ENCODE measurements at places on chromosomes 1 and 21.

DNA sequence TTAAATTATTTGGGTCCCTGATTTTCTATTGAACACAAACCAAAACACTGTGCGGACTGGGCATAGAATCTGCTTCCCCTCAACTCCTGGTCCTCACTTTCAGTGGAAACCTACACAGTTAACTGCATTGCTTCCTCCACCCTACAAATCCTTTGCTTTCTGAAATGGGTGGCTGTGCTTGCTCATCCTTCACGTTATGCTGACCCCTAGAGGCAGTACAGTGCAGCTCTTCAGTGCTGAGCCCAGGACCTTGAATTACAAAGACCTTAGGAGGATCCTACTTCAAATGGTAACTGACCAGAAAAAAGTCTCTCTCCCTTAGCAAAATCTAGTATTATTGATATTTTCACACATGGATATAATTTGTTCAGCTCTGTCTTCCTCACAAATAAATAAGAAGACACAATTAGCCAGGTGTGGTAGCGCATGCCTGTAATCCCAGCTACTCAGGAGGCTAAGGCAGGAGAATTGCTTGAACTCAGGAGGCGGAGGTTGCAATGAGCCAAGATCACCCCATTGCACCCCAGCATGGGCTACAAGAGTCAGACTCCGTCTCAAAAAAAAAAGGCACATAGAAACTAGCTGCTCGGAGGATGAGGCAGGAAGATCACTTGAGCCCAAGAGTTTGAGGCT, 63.4 kb upstream of the L1TD1 start:
- no peak for DNase-seq

- DNase-seq = no peak
Observed at GRCh38 chr1:235093013-235093695, 35.5 kb downstream of the TOMM20 start.

GRCh38 chr1:183807549-183808168, 2.7 kb downstream of the RGL1 start:
- DNase-seq = no peak

GRCh38 chr1:24743404-24744211, 1.6 kb upstream of the CLIC4 start:
- DNase-seq = no peak

GRCh38 chr1:204975568-204976235, 67.3 kb upstream of the CNTN2 start:
- DNase-seq = peak; percentile 4

DNA sequence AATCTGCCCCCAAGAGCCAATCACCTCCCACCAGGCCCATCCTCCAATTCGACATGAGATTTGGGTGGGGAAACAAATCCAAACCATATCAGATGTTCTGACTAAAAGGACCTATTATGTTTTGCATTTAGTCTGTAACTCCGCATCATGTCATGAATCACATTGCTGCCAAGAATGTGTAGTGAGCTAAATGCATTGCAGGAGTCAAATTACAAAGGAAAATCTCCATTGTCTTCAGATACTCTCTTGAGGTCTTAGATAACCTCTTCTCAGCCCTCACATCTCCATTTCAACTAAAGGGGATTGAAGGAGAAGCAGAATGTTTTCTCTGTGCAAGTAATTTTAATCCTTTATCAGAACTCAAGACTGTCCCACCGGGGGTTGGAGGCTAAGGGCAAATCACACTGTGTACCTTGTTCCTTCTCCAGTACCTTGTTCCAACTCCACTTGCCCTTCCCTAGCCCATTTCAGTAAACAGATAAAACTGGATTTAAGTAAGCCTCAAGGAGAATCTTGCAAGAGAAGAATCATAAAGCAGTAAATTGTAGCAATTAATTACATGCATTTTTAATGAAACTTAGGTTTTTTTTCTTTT, 34.1 kb downstream of the EXTL2 start:
- DNase-seq = no peak

- peak; percentile 17 for DNase-seq
Observed at GRCh38 chr1:223129229-223129901, 13.7 kb downstream of the TLR5 start.

DNA sequence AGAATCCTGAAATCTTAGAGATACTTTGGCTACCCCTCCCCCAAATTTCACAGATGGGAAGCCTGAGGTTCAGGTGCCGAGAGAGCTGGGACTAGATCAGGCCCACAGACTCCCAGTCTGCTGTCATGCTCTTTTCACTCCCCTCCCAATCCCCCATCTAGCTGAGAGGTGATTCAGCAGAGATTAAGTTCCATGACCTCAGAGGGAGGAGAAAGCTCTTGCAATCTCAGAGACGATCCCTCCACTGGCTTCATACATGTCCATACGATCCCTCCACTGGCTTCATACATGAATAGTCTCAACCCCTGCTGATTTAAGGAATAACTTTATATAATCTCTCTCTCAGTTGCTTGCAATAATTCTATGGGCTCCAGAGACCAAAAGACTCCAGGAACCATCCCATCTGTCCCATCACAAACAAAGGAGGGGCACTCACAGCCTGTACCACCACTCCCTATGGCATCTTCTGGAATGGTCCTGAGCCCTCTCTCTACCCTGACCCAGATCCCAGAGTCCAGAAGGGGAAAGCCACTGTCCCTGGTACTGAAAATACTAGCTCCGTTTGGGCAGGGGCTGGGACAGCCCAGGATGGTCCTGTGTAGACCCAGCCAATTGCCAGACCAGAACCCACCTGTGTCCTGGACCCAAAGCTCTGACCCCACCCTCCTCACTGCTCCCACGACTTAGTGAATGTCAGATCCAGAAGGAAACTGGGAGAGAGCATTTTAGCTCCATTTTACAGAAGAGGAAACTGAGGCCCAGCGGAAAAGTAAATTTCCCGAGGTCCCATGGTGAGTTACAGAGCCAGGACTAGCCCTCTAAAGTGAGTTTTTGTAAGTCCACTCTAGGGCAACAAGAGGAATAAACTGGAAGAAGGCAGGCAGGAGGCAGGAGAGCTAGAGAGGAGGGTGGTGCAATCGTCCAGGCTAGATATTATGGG, 27.1 kb downstream of the RIMS3 start:
- DNase-seq = no peak

- DNase-seq = no peak
Observed at GRCh38 chr1:35748326-35748725, 21.5 kb downstream of the CLSPN start.

GRCh38 chr21:43797925-43798715, 8.7 kb downstream of the RRP1 start:
- no peak for DNase-seq

GRCh38 chr1:233647073-233647472, 33.2 kb downstream of the KCNK1 start:
- no peak for DNase-seq

- DNase-seq = no peak
Observed at GRCh38 chr1:234611847-234612351, 1.9 kb upstream of the IRF2BP2 start.

- DNase-seq = no peak
Observed at GRCh38 chr1:71001624-71002023, 46.0 kb downstream of the PTGER3 start.

- no peak for DNase-seq
Observed at GRCh38 chr1:112056354-112056753, 66.9 kb upstream of the KCND3 start.

- DNase-seq = no peak
Observed at GRCh38 chr1:210053126-210053525, 115.1 kb downstream of the SYT14 start.

DNA sequence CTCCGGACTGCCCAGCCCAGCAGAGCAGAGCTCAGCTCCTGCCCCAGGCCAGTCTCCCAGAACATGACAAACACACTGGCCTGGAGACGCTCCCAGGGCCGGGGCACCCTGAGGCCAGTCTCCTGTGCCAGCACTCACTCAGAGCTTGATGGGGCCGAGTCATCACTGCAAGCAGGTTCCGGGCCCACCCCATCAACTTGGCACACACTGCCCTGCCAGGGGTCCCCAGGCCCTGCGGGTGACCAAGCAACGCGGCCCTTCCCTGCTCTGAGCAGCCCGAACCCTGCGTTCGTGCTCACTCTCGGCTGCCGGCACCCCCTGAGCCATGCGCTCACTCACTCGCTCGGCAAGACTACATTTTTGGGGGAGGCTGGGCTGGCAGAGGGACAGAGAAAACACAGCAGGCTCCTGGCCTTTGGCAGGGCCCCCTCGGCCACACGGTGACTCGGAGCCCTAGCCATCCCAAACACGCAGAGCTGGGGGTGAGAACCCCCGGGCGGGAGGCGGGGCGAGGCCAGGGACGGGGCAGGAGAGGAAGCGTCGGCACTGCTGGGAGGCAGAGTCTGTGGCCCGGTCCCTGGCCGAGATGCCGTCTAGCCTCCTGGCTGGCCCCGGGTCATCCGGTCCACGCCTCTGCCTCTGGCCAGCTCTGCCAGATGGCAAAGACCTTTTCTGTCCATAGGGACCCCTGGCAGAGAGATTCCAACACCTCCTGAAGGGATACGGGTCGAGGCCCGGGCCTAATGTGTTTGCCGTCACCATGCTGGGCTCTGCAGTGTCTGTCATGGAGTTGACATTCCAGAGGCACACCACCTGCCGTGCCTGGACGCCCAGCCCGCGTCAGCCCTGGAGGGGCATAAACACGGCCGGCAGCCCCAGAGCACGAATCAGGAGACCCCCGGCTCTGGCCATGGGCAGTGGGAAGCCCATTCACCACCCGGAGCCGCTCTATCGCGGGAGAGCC, 68.0 kb downstream of the MEGF6 start:
- no peak for DNase-seq

DNA sequence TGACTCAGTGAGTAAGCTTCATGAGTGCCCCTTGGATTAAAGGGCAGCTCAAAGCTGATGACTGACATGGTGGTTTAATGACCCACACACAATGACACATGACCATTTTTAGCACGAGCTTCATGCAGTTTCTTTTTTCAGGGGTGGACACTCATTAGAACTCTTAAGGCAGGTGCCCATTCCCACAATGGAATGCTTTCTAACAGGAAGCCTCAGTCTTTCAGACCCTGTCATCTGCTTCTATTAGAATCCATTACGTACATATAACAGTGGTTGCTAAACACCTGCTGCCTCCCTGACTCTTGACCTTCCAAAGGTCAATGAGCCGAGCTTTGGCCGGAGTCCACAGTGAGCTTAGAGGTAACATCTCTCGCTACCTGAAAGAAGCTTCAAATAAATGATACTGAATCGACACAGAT, 27.4 kb downstream of the AKNAD1 start:
- no peak for DNase-seq

- DNase-seq = no peak
Observed at GRCh38 chr21:42073145-42074099, 2.3 kb downstream of the UMODL1 start.

DNA sequence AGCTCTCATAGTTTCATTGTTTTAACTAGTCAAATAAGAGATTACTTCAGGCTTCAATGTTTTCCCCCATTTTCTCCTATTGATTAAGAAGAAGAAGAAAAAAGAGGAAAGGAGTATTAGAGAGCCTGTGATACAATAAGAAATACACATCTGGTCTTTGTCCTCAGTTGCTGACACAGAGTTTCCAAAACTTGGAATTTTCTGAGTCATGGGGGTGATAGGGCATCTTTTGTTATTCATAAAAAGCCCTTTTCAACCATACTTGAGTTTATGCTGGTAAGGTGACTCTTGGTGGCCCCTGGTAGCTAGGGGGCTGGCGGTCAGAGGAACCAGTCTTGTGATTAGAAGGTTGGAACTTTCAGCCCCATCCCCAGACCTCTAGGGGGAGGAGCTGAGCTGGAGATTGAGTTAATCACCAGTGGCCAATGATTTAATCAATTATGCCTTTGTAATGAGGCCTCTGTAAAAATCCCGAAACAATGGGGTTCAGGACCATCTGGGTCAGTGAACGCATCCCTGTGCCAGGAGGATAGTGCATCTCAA, 28.9 kb upstream of the KLF18 start:
- DNase-seq = no peak

DNA sequence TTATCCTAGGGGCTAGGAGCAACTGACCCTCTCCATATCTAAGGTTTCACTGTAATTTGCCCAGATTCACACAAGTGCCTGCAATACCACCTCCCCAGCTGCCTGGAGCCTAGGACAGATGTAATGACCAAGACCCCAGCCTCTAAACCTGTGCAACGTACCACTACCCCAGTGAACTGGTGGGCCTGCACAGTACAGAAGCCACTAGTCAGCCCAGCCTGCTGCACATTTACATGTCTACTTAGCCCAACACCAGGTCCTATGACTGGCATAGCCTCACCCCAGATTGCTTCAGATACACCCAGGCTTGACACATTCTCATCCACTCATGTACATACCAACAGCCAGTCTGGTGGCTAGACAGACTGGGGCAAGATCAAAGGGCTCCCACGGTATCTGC, 1336.6 kb downstream of the BRINP3 start:
- DNase-seq = no peak

GRCh38 chr1:247241691-247242090, 14.2 kb upstream of the VN1R5 start:
- no peak for DNase-seq

DNA sequence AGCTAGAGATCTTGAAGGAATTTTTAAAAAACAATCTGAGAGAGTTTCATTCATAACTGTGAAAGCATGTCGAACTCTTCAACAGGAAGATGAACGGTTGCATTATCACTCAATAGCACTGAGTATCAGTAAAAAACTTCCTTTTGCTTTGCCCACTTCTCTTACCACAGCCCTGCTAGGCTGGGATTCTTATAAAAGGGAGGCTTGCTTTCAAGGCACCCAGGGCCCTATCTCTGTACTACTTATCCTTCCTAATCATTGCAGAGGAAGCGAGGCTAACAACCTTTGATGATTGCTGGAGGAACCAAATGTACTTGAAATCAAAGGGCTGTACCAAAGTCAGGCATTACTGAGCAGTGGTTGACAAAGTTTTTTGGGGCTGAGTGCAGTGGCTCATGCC, 71.2 kb downstream of the SNRPE start:
- no peak for DNase-seq

GRCh38 chr1:36224537-36225282, 467 bp downstream of the THRAP3 start:
- no peak for DNase-seq

DNA sequence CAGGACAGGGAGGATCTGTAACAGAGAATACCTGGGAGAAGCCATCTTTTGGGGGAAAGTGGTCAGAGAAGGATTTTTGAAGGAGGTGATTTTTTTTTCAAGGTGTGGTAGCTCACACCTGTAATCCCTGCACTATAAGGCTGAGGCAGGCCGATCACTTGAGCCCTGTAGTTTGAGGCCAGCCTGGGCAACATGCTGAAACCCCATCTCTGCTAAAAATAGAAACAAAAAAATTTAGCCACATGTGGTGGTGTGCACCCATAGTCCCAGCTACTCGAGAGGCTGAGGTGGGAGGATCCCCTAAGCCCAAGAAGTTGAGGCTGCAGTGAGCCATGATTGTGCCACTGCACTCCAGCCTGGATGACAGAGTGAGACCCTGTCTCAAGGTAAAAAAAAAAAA, 67.4 kb upstream of the ARTN start:
- DNase-seq = no peak

Measured in effector memory CD4-positive, alpha-beta T cell (primary cell).